Stimulated activated CD8-positive, alpha-beta memory T cell treated with anti-CD3 and anti-CD28 coated beads, Interleukin-7, amount 100 ng/mL, for 1 hour (primary cell): ENCODE measurements at places on chromosomes 1 and 21.

- no peak for DNase-seq
These were observed 89.4 kb downstream of the TM2D1 start for GRCh38 chr1:61635557-61635956.

DNA sequence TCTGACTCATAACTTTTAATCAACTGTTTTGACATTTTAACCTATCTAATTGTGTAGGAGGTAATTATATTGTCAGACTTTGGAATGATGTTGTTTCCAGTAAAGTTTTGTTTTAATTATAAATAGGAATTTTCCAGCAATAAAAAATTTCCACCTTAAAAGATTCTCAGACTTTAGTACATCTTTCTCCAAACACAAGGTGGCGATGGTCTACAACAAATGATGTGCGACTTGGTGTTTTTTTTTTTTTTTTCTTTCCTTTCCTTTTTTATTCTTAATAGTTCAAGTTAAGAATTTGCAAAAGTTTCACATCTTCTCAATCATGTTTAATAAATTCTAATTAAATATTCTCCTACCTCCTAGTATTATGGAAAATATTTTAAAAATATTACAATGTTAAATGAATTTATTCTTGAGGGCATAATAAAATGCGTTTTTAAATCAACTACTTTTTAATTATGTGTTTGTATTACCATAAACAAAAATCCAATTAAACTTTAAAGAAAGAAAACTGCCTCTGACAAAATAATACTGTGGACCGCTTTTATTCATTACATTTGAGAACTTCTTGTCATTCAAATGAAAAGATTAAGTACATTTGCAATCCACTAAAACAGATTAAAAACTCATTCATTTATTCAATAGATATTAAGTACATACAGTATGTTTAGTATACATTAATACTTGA is 4.4 kb upstream of the ADAMTS1 start:
- DNase-seq: no peak

DNA sequence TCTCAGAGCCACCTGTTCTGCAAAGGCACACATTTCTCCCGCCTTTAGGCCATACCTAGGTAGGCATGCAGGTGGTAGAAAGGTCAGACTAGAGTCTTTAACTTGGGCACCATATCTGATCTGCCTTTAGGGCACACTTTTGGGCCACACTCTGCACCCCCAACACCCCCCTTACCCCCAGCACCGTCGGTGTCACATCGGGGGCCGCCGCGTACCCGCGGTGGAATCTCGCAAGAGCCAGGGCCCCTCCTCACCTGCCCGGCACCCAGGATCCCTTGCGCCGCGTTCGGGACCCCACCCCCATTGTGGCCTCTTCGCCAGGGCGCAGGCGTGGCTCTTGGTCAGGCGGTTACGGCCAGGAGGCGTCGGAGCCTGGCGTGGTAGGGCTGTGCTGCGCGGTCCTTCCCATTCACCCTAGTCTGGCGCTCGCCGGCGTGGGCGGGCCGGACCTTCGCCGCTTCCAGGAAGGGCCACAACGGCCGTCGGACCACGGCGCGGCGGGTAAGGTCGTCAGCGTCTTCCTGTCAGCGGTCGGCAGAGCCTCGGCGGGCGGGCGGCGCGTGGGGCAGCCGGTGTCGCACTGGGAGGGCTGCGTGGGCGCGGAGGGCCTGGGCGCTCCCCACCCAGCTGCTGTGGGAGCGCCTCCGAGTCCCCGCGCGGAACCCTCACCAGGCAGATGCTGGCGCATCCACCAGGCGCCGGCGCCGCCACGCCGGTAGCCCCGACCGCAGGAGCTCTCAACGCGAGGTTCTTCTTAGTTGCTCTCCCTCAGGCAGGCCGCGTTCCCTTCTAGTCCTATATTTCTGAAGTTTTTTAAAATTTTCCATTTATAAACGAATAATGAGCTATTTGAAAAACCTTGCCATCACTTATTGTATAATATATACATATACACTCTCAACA is at the start of gene DNAH14:
Gene DNAH14 (plus strand): TSS at position 341 of the 903 bp plus-strand sequence. CDS start 23,028 bp downstream, outside the sequence.
- DNase-seq: no peak

DNA sequence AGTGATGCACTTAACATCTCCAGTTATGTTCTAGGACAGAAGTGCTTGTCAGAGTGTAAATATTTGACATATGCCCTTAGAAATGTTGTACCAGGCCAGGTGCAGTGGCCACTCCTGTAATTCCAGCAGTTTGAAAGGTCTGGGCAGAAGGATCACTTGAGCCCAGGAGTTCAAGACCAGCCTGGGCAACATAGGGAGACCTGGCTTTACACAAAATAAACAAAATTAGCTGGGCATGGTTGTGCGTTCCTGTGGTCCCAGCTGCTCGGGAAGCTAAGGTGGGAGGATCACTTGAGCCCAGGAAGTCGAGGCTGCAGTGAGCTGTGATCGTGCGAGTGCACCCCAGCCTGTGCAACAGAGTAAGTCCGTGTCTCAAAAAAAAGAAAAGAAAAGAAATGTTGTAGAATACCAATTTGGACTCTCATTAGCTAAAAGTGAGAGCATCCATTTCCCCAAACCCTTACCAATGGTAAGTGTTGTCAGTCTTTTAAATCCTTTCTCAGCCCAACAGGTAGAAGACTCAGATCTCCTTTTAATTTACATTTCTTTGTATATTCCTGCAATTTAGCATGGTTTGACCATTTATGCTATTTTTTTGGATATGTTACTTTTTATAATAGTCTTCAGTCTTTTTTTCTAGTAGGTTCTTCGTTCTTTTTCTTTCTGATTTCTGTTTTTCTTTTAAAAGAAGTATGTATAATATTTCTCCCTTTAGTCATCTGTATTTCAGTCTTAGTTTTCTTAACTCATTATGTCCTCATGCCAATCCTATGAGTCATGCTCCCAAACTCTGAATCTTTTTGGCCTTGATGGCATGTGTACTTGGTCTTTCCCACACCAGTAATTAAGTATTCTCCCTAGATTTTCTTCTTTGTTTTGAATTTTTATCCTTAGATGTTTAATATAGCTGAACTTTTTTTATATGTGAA is 74.4 kb downstream of the CAMTA1 start:
- DNase-seq: no peak

GRCh38 chr1:157262891-157263290 is 124.7 kb upstream of the ETV3 start:
- no peak for DNase-seq

DNA sequence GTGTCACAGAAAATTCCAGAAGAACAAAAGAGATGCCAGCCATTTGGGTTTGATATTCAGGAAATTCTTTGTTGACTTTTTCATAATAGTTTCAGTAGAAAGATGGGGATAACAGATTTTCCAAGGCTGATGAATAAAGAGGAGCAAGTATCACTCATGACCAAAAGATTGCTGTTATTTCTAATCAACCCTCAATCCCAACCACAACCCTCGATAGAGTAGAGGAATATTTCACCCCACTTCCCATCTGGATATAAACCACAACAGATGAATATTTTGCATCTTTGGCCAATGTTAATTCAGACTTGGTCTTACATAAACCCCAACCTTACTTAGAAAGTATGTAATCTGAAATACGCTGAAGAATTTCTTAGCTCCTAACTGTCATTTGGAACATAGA is 232.4 kb downstream of the SEC16B start:
- no peak for DNase-seq

DNA sequence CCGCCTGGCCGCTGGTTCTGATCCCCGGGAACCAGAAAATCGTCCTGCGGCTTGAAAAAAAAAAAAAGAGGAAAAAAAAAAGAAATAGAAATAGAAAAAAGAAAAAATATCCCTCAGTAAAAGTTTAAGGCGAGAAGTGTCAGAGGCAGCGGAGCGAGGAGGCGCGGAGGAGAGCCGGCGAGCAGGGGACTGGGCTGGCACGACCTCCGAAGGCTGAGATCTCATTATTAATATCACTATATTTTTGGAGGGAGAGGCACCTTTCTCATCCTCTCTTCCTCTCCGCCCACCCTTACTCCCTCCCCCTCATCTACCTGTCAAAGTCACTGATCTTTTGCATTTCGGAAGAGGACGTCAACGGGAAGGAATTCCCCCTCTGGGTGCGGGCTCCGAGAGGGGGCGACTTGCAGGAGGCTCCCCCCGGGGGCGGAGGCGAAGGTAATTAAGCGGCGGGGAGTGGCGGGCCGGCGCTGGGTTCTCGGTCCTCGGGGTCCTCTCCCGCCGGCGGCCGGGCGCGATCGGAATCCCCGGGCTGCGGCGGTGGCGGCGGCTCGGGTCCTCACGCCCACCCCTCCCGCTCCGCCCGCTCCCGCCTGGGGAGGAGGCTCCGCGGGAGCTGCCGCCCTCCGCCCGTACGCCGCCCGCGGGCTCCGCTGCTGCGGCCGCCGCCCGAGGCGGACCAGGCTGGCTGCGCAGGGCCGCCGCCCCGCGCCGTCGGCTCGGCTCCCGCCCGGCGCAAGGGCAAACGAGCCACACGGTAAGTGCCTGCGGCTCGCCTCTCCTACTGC is at the start of gene NTNG1:
Gene NTNG1 (plus strand): TSS at position 337 of the 788 bp plus-strand sequence.
- DNase-seq: no peak
